SK-N-SH (cell line): ENCODE measurements at places on chromosomes 1 and 21. TPM values are rescaled to one million over a fixed set of nuclear protein-coding genes. Genes with fewer than 3 reads are reported as not detected.
A peak's percentile ranks its signal among the peaks of the same experiment; 100 is the strongest.

DNA sequence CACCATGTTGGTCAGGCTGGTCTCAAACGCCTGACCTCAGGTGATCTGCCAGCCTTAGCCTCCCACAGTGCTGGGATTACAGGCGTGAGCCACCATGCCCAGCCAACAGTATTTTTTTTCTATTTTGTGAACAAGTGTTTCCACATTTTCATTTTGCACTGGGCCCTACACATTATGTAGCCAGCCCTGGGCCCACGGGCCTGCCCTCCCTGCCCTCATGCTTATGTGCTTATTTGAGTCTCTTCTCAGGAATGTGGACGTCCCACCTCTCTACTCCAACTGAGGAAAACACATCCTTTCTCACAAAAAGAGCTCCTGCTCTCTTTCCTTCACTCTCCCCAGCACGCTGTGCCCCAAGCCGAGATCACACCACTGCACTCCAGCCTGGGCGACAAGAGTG is 13.5 kb upstream of the ZBED6 start:
- H3K4me1 ChIP-seq: no peaks in the 10 kb centered on the region
- no peak overlapping the region for H3K4me3 ChIP-seq
- no peak overlapping the region for H3K27ac ChIP-seq

GRCh38 chr1:176996456-176997090 is 167.9 kb downstream of the ASTN1 start:
- H3K36me3 ChIP-seq: no peaks in the 10 kb centered on the region
- peak; percentile 49 for DNase-seq
- H3K27ac ChIP-seq: peak overlapping the region; percentile 97
- H3K4me1 ChIP-seq: no peaks in the 10 kb centered on the region
- H3K4me3 ChIP-seq: no peak overlapping the region
- no peaks in the 10 kb centered on the region for H3K27me3 ChIP-seq

DNA sequence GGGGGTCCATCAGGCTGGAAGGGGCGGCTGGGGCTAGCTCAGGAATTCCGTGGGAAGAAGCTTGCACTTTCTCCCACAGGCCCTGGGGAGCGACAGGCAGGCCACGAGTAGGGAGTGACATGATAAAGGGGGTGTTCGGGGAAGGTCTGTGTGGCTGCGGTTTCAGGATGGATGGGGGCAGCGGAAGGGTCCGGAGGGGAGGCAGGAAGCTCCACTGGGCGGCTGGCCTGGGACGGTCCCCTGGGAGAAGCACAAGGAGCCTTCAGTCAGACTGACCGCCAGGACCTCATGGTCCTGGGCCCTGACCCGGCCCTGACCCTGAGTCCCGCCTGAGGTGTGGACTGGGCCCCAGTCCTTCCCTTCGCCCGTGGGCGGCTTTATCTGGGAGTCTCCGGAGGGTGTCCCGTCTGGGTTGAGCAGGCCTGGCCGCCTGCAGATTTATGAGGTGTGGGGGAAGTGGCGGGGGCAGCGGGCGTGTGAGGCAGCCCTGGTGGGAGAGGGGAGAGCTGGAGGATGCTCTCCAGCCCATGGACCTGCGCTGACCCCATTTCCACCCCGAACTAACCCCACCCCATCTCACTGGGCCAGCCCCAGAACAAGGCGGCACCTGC is 45.6 kb downstream of the EPHB2 start:
- no peak for DNase-seq
- H3K27ac ChIP-seq: peak overlapping the region; percentile 52
- H3K4me1 ChIP-seq: peaks cover 21% of the 10 kb centered on the region
- H3K4me3 ChIP-seq: no peak overlapping the region
- no peaks in the 10 kb centered on the region for H3K36me3 ChIP-seq

DNA sequence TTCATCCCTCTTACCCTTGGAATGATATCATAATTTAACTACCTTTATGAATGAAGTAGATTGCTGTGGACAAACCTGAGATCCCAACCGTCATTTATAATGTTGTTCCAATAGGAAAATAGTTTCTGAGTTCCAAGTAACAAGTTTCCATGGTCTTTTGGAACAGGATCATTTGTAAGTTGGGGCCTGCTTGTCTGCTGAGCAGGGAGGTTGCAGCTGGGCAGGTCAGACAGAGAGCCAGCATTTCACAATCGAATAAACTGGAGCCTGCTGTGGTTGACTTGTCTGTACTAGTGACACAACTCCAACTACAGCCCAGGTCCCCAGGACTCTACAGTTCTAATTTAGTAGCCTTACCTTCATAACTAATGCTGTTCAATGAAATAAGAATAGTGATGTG is 18.6 kb upstream of the RALGPS2 start:
- no peak for DNase-seq
- no peaks in the 10 kb centered on the region for H3K36me3 ChIP-seq
- H3K27me3 ChIP-seq: no peaks in the 10 kb centered on the region
- H3K4me3 ChIP-seq: no peak overlapping the region
- no peaks in the 10 kb centered on the region for H3K4me1 ChIP-seq

GRCh38 chr1:192629612-192630011 is 6.3 kb upstream of the RGS13 start:
- H3K36me3 ChIP-seq: no peaks in the 10 kb centered on the region
- peaks cover 21% of the 10 kb centered on the region for H3K4me1 ChIP-seq
- H3K27me3 ChIP-seq: no peaks in the 10 kb centered on the region
- no peak overlapping the region for H3K27ac ChIP-seq
- no peak overlapping the region for H3K4me3 ChIP-seq
- no peak for DNase-seq

DNA sequence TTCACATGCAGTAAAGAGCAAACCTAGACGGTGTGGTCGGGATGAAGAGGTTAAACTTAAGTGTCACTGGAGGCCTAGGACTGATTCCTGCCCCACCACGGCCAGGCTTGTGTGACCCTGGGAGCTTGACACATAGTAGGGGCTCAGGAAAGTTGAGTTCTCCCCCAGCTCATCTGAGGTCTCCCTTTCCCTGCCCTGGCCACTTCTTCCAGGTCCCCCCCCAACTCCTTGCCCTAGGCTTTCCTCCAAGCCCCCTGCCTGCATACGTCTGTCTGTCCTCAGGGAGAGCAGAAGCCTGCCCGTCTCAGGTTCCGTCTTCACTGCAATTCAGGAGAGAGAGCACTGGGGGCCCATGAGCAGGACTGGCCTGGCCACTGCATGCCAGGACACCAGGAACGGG is 225.8 kb downstream of the PTPRU start:
- DNase-seq: no peak
- H3K27ac ChIP-seq: no peak overlapping the region
- H3K4me3 ChIP-seq: no peak overlapping the region
- no peaks in the 10 kb centered on the region for H3K27me3 ChIP-seq
- H3K4me1 ChIP-seq: peaks cover 45% of the 10 kb centered on the region; the same call in 1 of the 2 replicates

GRCh38 chr1:233655301-233655740 is 41.4 kb downstream of the KCNK1 start:
- H3K27ac ChIP-seq: no peak overlapping the region
- no peak for DNase-seq
- no peaks in the 10 kb centered on the region for H3K27me3 ChIP-seq
- no peak overlapping the region for H3K4me3 ChIP-seq
- H3K36me3 ChIP-seq: no peaks in the 10 kb centered on the region; the same call in 1 of the 2 replicates
- no peaks in the 10 kb centered on the region for H3K4me1 ChIP-seq

GRCh38 chr1:219446288-219446687 is 166.6 kb downstream of the ZC3H11B start:
- no peaks in the 10 kb centered on the region for H3K36me3 ChIP-seq
- H3K4me1 ChIP-seq: no peaks in the 10 kb centered on the region; the same call in 1 of the 2 replicates
- no peaks in the 10 kb centered on the region for H3K27me3 ChIP-seq
- H3K27ac ChIP-seq: no peak overlapping the region

GRCh38 chr1:228165372-228166169 is at the start of gene IBA57:
TSS of gene IBA57 (plus strand) at chr1:228165804. CDS start at chr1:228165817, 13 bp downstream.
- DNase-seq: peak; percentile 98
- peak within 1 kb of the TSS; percentile 74 for H3K4me3 ChIP-seq
- H3K36me3 ChIP-seq: no peaks in the 10 kb centered on the region

DNA sequence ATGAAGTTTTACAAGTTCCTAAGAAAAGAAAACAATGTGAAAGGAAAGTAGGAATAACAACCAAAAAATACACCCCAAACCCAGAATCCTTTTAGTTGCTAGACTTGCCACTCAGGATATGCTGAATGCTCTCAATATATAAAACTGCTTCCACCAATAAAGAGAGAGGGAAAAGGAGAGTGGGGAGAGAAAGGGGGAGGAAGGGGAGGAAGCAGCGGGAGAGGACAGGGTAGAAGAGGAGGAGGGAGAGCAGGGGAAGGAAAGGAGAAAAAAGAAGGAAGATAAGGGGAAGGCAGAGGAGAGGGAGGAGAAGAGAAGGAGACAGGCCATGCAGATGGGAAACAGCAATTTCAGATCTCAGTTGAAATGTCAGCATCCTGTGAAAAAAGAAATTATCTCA is 198.4 kb downstream of the VAV3 start:
- no peaks in the 10 kb centered on the region for H3K4me1 ChIP-seq
- no peak overlapping the region for H3K27ac ChIP-seq
- H3K36me3 ChIP-seq: no peaks in the 10 kb centered on the region
- no peak for DNase-seq
- H3K4me3 ChIP-seq: no peak overlapping the region

GRCh38 chr1:114088392-114089299 is 65.0 kb downstream of the SYT6 start:
- H3K4me1 ChIP-seq: peaks cover 5% of the 10 kb centered on the region; the same call in 1 of the 2 replicates
- no peak overlapping the region for H3K4me3 ChIP-seq
- H3K36me3 ChIP-seq: no peaks in the 10 kb centered on the region
- H3K27ac ChIP-seq: no peak overlapping the region

GRCh38 chr1:172143384-172144055 is 277.0 kb upstream of the C1orf105 start:
- H3K4me3 ChIP-seq: peak overlapping the region; percentile 74
- H3K27ac ChIP-seq: peak overlapping the region; percentile 99
- no peaks in the 10 kb centered on the region for H3K27me3 ChIP-seq
- peaks cover 47% of the 10 kb centered on the region for H3K36me3 ChIP-seq
- no peak for DNase-seq

DNA sequence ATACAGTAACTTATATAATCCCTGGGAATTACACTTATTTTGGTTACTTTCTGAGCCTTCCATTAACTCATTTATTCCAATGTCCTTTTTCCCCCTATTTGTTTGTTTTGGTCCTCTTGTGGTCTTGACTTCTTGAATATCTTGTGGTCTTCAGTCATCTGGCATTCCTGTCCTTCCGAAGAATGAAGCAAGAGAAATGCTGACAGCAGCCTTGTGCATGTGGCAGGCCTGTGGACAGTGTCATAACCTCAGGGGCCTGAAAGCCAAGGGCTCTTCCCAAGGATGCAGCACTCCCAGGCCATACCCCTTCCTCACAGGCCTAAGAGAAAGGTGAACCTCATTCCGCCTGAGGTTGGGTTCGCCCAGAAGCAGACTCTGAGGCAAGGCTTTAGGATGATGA is 470.2 kb downstream of the DISC1 start:
- H3K4me3 ChIP-seq: no peak overlapping the region
- H3K27ac ChIP-seq: no peak overlapping the region
- H3K36me3 ChIP-seq: no peaks in the 10 kb centered on the region

- peaks cover 10% of the 10 kb centered on the region for H3K4me1 ChIP-seq
- H3K4me3 ChIP-seq: no peak overlapping the region
- H3K27me3 ChIP-seq: no peaks in the 10 kb centered on the region
- peak overlapping the region; percentile 99 for H3K27ac ChIP-seq
- DNase-seq: no peak
These were observed 16.5 kb downstream of the PRRX1 start for GRCh38 chr1:170680428-170680827.

- H3K36me3 ChIP-seq: peaks cover 17% of the 10 kb centered on the region
- DNase-seq: peak; percentile 64
- H3K27ac ChIP-seq: peak overlapping the region; percentile 65
- H3K27me3 ChIP-seq: no peaks in the 10 kb centered on the region
- peaks cover 16% of the 10 kb centered on the region; the same call in 1 of the 2 replicates for H3K4me1 ChIP-seq
- peak overlapping the region; percentile 100 for H3K4me3 ChIP-seq
These were observed 509 bp downstream of the GDAP2 start for GRCh38 chr1:117928881-117929342.

DNA sequence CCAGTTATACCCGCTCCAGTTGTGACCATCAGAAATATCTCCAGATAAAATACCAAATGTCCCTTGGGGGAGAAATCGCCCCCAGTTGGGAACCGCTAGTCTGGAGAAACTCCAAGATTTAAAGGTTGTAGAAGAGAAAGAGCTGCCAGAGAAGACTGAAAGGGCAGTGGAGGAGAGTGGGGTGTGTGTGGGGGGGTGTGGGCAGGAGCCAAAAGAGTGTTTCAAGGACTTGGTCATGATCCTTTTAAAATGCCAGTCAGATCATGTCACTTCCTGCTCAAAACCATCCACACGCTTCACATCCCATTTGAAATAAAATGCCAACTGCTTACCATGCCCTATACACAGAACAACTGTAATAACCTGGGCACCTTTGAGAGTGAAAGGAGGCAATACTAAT is 3.4 kb upstream of the HEYL start:
- H3K4me1 ChIP-seq: peaks cover 34% of the 10 kb centered on the region; the same call in 1 of the 2 replicates
- H3K27ac ChIP-seq: no peak overlapping the region
- no peak for DNase-seq
- H3K36me3 ChIP-seq: no peaks in the 10 kb centered on the region

DNA sequence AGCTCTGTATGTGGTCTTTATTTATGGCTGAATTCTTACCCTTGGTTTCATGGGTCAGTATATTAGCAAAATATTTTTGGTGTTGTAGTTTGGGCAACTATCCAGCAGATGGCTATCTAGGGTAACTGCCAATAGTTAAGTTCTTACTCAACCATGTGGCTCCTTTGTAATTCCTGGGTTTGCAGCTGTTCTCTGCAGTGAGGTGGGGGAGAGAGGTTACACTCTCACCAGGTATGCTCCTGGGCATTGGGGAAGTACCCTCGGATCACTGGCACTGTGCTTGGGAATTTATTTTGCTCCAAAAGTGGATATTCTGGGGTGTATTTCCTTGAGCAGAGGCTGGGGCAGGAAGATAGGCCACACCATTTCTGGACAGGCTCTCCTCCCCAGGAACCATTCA is 436.7 kb upstream of the TMPRSS15 start:
- H3K4me3 ChIP-seq: no peak overlapping the region
- no peak overlapping the region for H3K27ac ChIP-seq
- H3K4me1 ChIP-seq: no peaks in the 10 kb centered on the region
- DNase-seq: peak; percentile 1
- no peaks in the 10 kb centered on the region for H3K36me3 ChIP-seq

Gene CBR3
- polyA plus RNA-seq: 5.7 and 6.7 TPM in 2 replicates

Gene HOOK1
- 0.34 and 0.35 TPM in 2 replicates for polyA plus RNA-seq

Gene TRIM58
- 0.13 and 0.35 TPM in 2 replicates for polyA plus RNA-seq

Gene SPATA1
- polyA plus RNA-seq: 1.2 and 1.6 TPM in 2 replicates

Gene CHRM3
- polyA plus RNA-seq: 0.07 and 0.16 TPM in 2 replicates

Gene PROK1
- polyA plus RNA-seq: not detected in 2 replicates

Gene OR6Y1
- not detected in 2 replicates for polyA plus RNA-seq

Gene CRYBG2
- 0.08 and 0.49 TPM in 2 replicates for polyA plus RNA-seq

Gene SH2D2A
- not detected in 2 replicates for polyA plus RNA-seq

Gene C1QC
- polyA plus RNA-seq: not detected in 2 replicates

Gene FAM151A
- polyA plus RNA-seq: not detected in 2 replicates

Gene CFHR3
- 0.18 and 0.37 TPM in 2 replicates for polyA plus RNA-seq

Gene CD46
- polyA plus RNA-seq: 56.0 and 92.5 TPM in 2 replicates

Gene NENF
- polyA plus RNA-seq: 59.6 and 78.7 TPM in 2 replicates

Gene OR2W3
- 0.13 TPM in 1 of 2 replicates, not detected in the other for polyA plus RNA-seq

Gene LORICRIN
- polyA plus RNA-seq: not detected in 2 replicates

Gene SLC25A34
- 1.2 and 1.4 TPM in 2 replicates for polyA plus RNA-seq

Gene RIIAD1
- not detected in 2 replicates for polyA plus RNA-seq

Gene SNRNP40
- polyA plus RNA-seq: 46.7 and 53.3 TPM in 2 replicates

Gene TMPRSS15
- polyA plus RNA-seq: 0.03 TPM in 1 of 2 replicates, not detected in the other

Gene ST6GALNAC5
- 10.6 and 11.1 TPM in 2 replicates for polyA plus RNA-seq
